ENCODE measurements at places on chromosomes 4 and X.

DNA sequence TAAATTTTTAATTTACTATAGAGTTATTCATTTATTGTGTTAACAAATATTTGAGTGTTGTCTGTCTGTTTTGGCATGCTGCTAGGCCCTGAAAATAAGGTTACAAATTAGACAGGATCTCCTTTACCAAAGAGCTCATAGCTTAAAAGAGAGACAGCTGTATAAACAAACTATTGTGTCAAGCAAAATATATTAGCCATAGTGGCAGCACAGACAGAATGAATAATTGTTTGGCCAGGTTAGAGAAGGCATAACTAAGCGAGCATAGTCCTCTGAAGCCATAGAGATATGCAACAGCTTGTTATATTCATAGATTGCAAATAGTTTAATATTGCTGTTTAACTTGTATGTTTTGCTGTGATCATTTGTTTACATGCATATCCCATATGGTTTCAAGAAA lies 66.7 kb upstream of the NDUFC1 start:
- DNase-seq = no peak

DNA sequence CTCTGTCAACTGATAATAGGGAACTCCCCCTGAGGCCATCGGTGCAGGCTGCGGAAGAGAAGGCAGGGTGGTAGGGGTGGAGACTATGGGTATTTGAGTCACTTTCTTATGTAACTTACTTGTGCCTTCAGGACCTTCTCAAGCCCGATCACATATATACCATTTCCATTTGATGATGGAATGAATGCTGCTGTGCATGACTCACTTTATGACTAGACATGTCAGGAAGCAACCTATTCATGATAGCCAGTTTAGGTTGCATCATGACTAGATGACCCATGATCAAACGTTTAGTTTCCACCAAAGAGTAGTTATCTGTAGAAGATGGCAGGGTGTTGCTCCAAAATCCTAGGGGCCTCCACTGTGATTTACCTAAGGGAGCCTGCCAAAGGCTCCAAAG lies 435.5 kb downstream of the DTHD1 start:
- DNase-seq = no peak

- DNase-seq = no peak
Observed at GRCh38 chr4:152176627-152177214, 359.2 kb downstream of the FBXW7 start.

DNA sequence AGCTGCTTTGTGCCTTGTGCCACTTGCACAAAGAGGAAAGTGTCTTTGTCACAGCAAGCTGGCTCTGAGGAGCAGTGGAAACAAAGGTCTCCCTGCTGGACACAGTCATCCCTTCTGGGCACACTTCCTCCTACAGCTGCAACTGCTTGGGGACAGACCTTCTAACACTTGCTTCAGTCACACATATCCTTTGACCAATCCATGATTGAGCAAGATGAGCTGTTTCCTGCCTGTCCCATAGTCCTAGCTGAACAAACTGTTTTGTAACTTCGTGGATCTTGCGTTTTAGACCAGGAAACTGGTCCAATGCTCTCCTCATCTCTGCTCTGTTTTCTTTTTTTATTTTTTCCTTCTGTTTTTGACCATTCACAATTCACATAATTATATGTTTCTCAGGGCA lies 98.5 kb downstream of the RRAGB start:
- no peak for DNase-seq

- peak; percentile 64 for DNase-seq
Observed at GRCh38 chr4:54658252-54659093, 716 bp downstream of the KIT start.

GRCh38 chrX:106919932-106920452 lies at the start of gene CLDN2:
TSS of gene CLDN2 (plus strand) at chrX:106920402. CDS start at chrX:106928229, 7,827 bp downstream.
- DNase-seq = no peak

DNA sequence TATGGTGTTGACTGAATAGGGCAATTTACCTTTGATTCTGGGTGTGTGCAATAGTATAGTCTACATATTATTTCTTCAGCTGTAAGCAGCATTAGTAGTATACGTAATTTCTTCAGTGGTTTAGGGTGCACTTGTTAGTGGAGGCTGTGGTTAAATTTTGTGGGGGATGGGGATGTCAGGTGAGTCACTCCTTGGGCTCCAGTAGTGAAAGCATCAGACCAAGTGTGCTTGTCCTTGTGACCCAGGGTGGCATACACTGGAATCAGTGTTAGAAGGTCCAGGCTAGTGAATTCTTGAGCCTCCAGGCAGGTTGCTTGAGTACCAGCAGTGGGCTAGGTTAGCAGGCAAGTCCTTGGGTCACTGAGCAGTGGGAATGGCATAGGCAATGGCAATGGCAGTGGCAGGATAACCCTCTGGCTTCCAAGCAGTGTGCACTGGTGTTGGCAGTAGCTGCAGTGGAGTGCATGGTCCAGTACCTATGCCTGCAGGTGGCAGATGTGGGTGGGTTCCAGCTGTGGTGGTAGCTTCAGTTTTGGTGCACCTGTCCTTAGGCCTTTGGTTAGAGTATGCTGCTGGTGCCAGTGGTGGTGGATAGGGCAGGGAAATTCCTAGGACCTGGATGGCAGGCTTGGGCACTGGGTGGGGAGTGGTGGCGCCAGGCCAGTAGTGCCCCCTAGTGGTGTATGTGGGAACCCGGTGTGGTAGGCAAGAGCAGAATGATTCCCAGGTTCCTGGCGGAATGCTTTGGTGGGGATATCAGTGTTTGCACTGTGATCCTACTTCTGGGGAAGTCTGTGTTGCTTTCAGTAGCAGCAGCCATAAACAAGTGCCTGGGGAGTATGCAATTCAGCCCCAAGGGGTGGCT lies 531.0 kb downstream of the SMARCA1 start:
- DNase-seq = no peak
